Activated B cell treated with CpG ODN at 0.5 μM for 24 hours (primary cell): ENCODE measurements at places on chromosomes 4 and X. TPM values are rescaled to one million over a fixed set of nuclear protein-coding genes. Genes with fewer than 3 reads are reported as not detected.

DNA sequence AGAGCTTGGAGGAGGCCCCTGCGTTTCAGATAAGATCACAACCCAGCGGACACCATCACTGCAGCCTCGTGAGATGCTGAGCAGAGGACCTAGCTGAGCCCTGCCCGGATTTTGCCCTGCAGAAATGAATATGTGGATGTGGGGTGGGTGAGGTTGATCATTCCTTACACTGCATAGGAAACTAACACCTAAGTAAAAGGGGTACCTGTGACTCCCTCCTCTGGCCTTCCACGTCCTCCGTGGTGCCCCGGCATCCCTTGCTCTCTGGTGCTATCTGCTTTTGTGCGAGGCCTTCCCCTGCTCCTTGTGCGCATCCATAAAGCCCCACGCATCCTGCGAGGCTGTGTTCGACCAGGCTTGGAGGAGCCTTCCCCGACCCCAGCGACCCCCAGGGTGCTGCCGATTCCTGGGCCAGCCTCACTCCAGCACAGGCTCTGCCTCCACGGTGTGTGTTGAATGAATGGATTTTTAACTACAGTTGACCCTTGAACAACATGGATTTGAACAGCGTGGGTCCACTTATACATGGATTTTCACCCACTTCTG is 25.6 kb upstream of the GPR78 start:
- DNase-seq = no peak

DNA sequence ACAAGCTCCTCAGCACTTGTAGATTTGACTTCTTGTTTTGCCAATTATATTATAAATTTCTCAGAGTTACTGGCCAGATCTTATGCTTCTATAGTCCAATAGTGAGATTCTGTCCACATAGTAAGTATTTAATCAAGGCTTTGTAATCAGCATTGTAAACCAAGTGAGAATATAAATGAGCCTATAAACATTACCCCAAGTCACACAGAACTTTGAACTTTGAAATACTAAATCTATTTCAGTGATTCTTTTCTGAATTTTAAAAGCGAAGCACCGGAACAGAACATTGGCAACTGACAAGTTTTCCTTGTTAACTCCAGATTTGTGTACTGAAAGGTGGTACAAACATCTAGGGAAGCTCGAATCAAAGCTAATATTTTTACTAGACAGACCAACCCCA is 37.2 kb downstream of the PPM1K start:
- no peak for DNase-seq

DNA sequence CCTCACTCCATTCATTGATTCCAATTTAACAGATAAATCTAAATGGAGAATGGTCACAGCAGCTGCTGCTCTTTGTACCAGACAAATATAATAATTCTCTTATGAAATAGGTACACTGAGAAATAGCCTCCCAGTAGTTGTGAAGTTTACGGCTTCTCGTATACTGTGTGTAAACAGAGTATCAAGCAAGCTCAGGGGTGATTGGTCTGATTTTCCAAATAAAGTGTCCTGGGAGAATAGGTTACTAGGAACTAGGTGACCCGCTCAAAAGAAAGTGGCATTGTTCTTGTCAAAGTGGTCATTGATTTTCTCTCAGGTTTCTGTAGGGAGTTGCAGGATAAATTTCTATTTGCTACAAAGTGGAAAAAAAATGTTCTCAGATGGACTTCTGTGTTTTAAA is 838.2 kb downstream of the RAPGEF2 start:
- no peak for DNase-seq

Gene BTK
- total RNA-seq = 193 and 219 TPM in 2 replicates

Gene RNF175
- total RNA-seq = not detected in 2 replicates

Gene CAMK2D
- 62.7 and 72.9 TPM in 2 replicates for total RNA-seq

Gene VGLL1
- not detected in 2 replicates for total RNA-seq

Gene FGFBP2
- total RNA-seq = 0.20 and 0.39 TPM in 2 replicates

Gene DCAF8L2
- total RNA-seq = not detected in 2 replicates
